ENCODE measurements at places on chromosomes 3 and 15.
A peak's percentile ranks its signal among the peaks of the same experiment; 100 is the strongest.

GRCh38 chr3:79661896-79662295 lies 105.9 kb downstream of the ROBO1 start:
- no peak for DNase-seq

- peak; percentile 33 for DNase-seq
Observed at GRCh38 chr3:41111011-41111410, 88.3 kb upstream of the CTNNB1 start.

- DNase-seq = no peak
Observed at GRCh38 chr15:65226221-65226620, 14.9 kb upstream of the CILP start.

- DNase-seq = no peak
Observed at GRCh38 chr3:101687142-101687931, 819 bp upstream of the RPL24 start.
